ENCODE measurements at places on chromosomes 2 and 18. TPM values are rescaled to one million over a fixed set of nuclear protein-coding genes. Genes with fewer than 3 reads are reported as not detected.
A peak's percentile ranks its signal among the peaks of the same experiment; 100 is the strongest.

DNA sequence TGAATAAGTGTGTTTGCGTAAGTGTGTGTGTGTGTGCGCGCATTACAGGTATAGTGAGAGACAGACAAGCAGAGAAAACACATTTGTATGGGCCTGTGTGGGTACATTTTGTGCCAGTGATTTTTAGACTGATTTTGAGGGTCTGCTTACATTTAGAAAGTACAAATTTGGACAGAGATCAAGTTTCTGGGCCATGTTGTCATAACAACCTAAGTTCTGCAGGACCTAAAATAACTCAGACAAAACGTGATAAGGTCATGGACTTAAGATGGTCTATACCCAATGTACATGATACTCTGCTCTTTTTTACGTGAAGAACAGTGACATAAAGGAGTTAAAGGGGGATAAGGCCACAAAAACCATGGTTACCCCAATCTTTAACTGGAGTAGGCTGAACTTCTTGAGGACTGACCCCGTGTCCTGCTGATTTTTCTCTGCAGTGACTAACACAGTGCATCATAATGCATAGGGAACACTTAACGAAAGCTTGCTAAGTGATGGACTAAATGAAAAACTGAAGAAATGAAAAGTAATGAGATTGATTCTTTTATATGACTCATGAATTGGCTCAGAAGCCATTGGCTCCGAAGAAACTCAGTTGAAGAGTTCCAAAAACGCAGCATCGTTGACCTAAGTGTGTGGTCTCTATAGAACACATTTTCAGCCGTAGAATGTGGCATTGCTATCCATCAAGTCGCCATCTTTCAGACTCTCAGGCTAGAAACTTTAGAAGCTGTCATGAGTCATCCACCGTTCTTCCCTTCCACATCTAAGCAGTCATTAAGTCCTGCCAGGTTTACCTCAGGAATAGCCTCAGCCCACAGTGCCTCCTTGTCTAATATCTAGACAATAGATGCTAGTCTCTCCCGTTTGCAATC, 61.6 kb upstream of the NCOA1 start:
- H3K36me3 ChIP-seq: no peaks in the 10 kb centered on the region
- H3K4me1 ChIP-seq: no peaks in the 10 kb centered on the region
- peak; percentile 70 for DNase-seq

DNA sequence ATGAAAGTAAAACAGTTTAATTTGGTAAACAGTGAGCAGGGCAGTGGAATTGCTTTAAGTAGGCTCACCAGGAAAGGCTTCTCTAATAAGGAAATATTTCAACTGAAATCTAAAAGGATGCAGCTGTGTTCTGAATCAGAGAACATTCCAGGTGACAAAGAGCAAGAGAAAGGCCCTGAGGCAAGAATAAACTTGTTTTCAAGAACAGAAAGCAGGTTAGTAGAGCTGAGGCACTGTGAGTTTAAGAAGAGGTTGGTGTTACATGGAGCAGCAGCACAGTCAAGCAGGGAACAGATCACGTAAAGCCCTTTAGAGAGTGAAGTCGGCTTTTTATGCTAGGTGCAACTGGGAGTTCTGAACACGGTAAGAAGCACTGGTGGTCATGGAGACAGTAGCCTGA, 57.0 kb upstream of the SCN1A start:
- peaks cover 1% of the 10 kb centered on the region for H3K4me1 ChIP-seq
- H3K27ac ChIP-seq: no peak overlapping the region
- no peaks in the 10 kb centered on the region for H3K36me3 ChIP-seq
- no peak overlapping the region for H3K4me3 ChIP-seq
- DNase-seq: peak; percentile 52

DNA sequence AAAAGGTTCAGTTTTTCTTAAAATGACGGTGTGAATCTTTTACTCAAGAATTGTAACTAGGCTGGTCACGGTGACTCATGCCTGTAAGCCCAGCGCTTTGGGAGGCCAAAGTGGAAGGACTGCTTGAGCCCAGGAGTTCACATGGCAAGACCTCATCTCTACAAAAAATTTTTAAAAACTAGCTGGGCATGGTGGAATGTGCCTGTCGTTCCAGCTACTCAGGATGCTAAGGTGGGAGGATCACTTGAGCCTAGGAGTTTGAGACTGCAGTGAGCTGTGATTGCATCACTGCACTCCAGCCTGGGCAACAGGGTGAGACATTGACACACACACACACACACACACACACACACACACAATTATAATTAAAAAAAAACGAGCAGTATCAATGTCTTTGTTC, 369.8 kb downstream of the DPP10 start:
- H3K27me3 ChIP-seq: no peaks in the 10 kb centered on the region
- no peaks in the 10 kb centered on the region for H3K4me1 ChIP-seq
- H3K4me3 ChIP-seq: no peak overlapping the region
- no peaks in the 10 kb centered on the region for H3K36me3 ChIP-seq
- no peak overlapping the region for H3K27ac ChIP-seq

DNA sequence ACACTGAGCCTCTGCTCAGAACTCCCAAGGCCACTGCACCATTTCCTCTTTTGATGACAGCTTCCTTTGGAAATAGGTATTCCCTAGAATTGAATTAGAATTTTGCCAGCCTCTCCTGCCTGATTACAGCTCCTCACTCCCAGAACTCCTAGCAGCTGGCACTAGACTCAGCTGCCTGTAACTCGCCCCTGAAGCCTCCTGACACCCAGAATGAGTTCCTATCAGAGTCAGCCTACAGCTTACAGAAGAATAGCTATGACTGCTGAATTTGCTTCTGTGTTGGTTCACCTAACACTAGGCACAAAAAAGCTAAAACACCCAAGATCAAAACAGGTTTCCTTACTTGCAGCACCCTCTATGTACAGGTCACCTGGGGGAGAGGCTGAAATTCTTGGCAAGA, 108.2 kb upstream of the PTPRM start:
- H3K4me3 ChIP-seq: no peak overlapping the region
- no peaks in the 10 kb centered on the region for H3K36me3 ChIP-seq
- peaks cover 23% of the 10 kb centered on the region for H3K27me3 ChIP-seq

- no peak overlapping the region for H3K27ac ChIP-seq
- no peak overlapping the region for H3K4me3 ChIP-seq
- peaks cover 8% of the 10 kb centered on the region for H3K4me1 ChIP-seq
- DNase-seq: no peak
- no peaks in the 10 kb centered on the region for H3K27me3 ChIP-seq
- H3K36me3 ChIP-seq: no peaks in the 10 kb centered on the region
Measured at GRCh38 chr18:80193701-80194100, 53.6 kb downstream of the PARD6G start.

- peaks cover 14% of the 10 kb centered on the region for H3K27me3 ChIP-seq
- H3K4me1 ChIP-seq: no peaks in the 10 kb centered on the region
- no peaks in the 10 kb centered on the region for H3K36me3 ChIP-seq
Measured at GRCh38 chr2:97011977-97012569, 25.7 kb upstream of the FAM178B start.

GRCh38 chr2:156649596-156649995, 213.4 kb downstream of the GPD2 start:
- no peak overlapping the region for H3K4me3 ChIP-seq
- no peak for DNase-seq
- no peaks in the 10 kb centered on the region for H3K27me3 ChIP-seq
- H3K4me1 ChIP-seq: no peaks in the 10 kb centered on the region
- H3K27ac ChIP-seq: no peak overlapping the region

GRCh38 chr2:64797881-64798575, 144.3 kb upstream of the SERTAD2 start:
- peaks cover 12% of the 10 kb centered on the region for H3K4me1 ChIP-seq
- H3K27ac ChIP-seq: no peak overlapping the region
- DNase-seq: peak; percentile 75
- peaks cover 5% of the 10 kb centered on the region for H3K27me3 ChIP-seq

GRCh38 chr2:74632209-74632938, 15.8 kb downstream of the M1AP start:
- H3K27me3 ChIP-seq: peaks cover 8% of the 10 kb centered on the region
- H3K27ac ChIP-seq: no peak overlapping the region
- H3K4me1 ChIP-seq: no peaks in the 10 kb centered on the region

- no peak for DNase-seq
- H3K27ac ChIP-seq: no peak overlapping the region
- H3K36me3 ChIP-seq: no peaks in the 10 kb centered on the region
- H3K4me1 ChIP-seq: no peaks in the 10 kb centered on the region
Measured at GRCh38 chr2:114609801-114610200, 167.4 kb downstream of the DPP10 start.

GRCh38 chr2:229088517-229088913, 182.6 kb downstream of the PID1 start:
- no peaks in the 10 kb centered on the region for H3K36me3 ChIP-seq
- no peaks in the 10 kb centered on the region for H3K4me1 ChIP-seq
- no peak overlapping the region for H3K27ac ChIP-seq
- no peaks in the 10 kb centered on the region for H3K27me3 ChIP-seq

DNA sequence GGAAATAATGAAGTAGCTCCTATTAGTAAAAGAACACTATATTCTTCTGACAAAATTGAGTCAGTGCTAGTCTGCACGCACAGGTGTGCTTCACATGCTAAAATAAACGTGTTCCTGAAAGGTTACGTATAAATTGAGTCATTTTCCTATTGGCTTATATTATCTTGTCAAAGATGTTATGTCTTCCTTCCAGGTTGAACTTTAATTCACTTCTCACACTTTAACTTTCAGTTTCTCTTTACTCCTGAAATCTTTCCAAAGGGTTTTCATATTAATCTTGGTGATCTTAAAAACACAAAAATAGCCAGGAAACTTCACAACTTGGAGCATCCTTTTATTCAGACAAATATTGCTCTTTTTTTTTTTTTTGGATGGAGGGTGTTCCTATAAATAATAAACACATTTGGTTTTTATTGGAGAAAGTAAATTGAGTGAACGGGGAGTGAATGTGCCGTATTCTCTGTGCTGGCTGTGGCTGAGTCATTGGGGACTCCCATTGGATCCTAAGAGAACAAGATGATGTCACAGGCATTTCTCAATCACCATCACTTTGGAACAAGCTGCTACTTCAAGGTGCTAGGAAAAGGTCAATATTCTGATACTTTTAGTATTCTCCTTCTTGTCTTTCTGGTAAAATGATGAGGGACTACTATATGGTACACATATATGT, 150.2 kb upstream of the SPATS2L start:
- DNase-seq: peak; percentile 93
- no peaks in the 10 kb centered on the region for H3K36me3 ChIP-seq
- peaks cover 13% of the 10 kb centered on the region for H3K4me1 ChIP-seq
- H3K27me3 ChIP-seq: no peaks in the 10 kb centered on the region
- no peak overlapping the region for H3K27ac ChIP-seq

DNA sequence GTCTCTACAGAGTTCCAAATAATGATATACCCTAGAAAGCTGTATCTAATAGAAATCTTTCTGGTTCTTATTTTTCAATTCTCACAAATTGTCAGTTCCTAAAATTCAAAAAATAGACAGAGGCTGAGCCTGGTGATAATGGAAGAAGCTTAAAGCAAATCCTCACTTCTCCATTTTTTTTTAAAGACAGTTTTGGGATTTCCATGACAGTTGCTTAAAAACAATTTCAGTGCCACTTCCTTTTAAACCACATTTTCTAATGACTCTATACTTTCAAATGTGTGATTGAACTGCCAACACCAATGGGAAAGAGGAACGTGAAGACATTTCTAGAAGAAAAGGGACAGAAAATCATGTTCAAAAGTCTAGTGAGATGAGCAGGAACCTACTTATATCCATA, 4.0 kb downstream of the GKN2 start:
- no peak overlapping the region for H3K4me3 ChIP-seq
- peaks cover 3% of the 10 kb centered on the region for H3K4me1 ChIP-seq
- H3K27me3 ChIP-seq: no peaks in the 10 kb centered on the region
- no peak overlapping the region for H3K27ac ChIP-seq
- H3K36me3 ChIP-seq: no peaks in the 10 kb centered on the region

GRCh38 chr18:80105369-80106167, 3.5 kb upstream of the ADNP2 start:
- no peak overlapping the region for H3K4me3 ChIP-seq
- DNase-seq: no peak
- no peaks in the 10 kb centered on the region for H3K36me3 ChIP-seq
- no peak overlapping the region for H3K27ac ChIP-seq

GRCh38 chr2:217617616-217618022, 385.2 kb downstream of the TNS1 start:
- H3K4me1 ChIP-seq: peaks cover 16% of the 10 kb centered on the region
- H3K4me3 ChIP-seq: no peak overlapping the region
- H3K27ac ChIP-seq: peak overlapping the region; percentile 63
- H3K36me3 ChIP-seq: no peaks in the 10 kb centered on the region
- no peaks in the 10 kb centered on the region for H3K27me3 ChIP-seq

DNA sequence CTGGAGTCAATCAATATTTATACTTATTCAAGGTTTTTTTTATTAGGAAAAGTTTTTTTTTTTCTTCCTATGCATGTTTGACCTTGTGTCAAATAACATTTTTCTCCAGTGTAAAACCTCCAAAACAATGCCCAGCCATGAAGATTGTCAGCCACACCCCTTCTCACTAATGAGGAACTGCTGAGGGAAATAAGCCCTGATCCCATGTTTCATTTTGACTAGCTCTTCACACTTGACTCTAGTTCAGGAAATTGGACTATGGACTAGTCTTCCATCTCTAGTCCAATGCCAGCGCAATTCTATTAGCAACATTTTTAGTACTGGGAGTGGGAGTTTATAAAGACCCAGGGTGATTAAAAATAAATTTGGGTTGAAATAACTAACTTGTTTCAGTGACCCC, 275.6 kb upstream of the CXCR4 start:
- H3K4me1 ChIP-seq: no peaks in the 10 kb centered on the region
- H3K4me3 ChIP-seq: no peak overlapping the region
- no peaks in the 10 kb centered on the region for H3K27me3 ChIP-seq
- DNase-seq: no peak
- no peaks in the 10 kb centered on the region for H3K36me3 ChIP-seq

DNA sequence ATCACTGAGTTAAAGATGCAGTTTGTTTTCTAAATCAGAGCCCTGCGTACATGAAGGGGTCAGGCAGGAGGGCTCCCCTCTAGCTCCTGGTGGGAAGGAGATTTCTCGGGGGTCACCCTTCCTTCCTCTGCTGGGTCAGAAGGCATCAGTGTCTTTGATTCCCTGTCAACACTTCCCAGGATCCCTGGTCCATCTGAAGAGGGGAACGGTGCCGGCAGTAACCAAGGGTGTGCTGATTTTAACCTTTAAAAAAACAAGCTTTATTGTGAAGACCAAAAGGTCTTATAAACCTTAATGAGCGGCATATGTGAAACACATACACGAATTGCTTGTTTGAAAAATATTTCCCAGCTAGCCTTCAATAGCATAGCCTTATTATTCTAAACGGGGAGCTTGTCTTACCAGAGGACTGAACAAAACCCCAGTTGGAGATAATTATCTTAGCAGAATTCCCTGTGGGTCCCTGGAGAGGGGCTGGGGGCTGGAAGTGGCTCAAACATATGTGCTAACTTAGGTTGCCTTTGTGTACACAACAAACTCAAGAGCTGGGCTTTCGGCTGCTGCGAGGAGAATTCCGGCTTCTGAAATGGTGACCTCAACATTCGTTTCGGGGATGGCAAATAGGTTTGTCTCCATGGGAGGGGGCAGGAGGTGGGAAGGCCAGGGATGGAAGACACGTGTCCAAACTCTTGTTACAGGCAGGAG, 114.9 kb upstream of the MYCN start:
- H3K36me3 ChIP-seq: no peaks in the 10 kb centered on the region
- no peak overlapping the region for H3K27ac ChIP-seq
- no peaks in the 10 kb centered on the region for H3K27me3 ChIP-seq
- H3K4me1 ChIP-seq: no peaks in the 10 kb centered on the region
- no peak overlapping the region for H3K4me3 ChIP-seq

SLC9A4 gene
- total RNA-seq: not detected

C2orf66 gene
- total RNA-seq: not detected

OLA1 gene
- total RNA-seq: 118 TPM

SERPINB12 gene
- not detected for total RNA-seq

LIPG gene
- total RNA-seq: under 0.01 TPM

GDF7 gene
- total RNA-seq: under 0.01 TPM

CDCA7 gene
- 12.0 TPM for total RNA-seq

C2orf72 gene
- not detected for total RNA-seq

NEB gene
- total RNA-seq: under 0.01 TPM

Measured in IMR-90 (cell line).